Right hindlimb (tissue), 1 donor: ENCODE measurements at places on chromosomes 11 and 22.

DNA sequence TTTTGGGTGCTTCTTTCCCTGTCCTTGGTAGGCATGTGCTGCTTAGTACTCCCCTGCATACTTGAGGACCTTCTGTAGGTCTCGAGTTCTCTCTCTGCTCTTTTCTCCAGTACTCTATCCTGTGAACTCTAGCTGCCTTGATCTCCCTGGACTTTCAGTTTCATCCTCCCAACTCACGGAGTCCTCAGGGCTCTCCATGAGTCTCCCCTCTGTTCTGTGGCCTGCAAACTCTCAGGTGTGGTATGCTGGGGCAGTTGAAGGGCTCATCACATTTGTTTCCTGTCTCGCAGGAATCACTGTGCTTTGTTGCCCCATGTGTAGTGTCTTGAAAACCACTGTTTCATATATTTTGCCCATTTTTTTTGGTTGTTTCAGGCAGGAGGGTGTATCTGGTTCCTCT, 3.3 kb upstream of the PACS1 start:
- DNase-seq, result no peak

GRCh38 chr11:116467823-116468222, 305.0 kb downstream of the BUD13 start:
- no peak for DNase-seq

- no peak for DNase-seq
Measured at GRCh38 chr22:30025221-30025620, 55.0 kb upstream of the HORMAD2 start.

DNA sequence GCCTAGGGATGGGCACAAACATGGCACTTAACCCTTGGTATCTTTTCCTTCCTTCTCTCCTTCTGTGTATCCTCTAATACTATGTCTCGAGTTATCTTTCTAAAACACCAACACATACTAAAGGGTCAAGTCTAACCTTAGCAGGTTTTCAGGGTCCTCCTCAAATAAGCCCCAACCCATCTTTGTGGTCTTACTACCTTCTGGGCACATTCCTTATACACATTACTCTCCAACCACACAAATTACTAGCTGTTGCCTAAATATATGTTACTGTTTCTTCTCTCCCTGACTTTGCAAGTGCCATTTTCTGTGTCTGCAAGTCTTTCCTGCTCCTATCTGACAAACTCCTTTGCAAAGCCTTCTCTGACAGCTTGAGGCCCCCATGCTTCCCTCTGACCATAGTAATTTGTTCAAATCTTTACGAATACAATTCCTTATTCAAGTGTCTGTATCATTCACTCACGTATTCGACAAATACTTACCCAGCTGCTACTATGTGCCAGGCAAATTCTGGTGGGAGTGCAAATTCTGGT, 15.8 kb upstream of the NUP160 start:
- DNase-seq, result no peak
